ENCODE measurements at places on chromosomes 11 and 22. TPM values are rescaled to one million over a fixed set of nuclear protein-coding genes. Genes with fewer than 3 reads are reported as not detected.

The RBMXL2 gene
- 0.40 TPM for total RNA-seq

The MYRF gene
- 1.4 TPM for total RNA-seq

The KCNJ1 gene
- total RNA-seq, result under 0.01 TPM

The SLC6A5 gene
- not detected for total RNA-seq

The CFAP300 gene
- 0.14 TPM for total RNA-seq

The OR2AG2 gene
- 0.43 TPM for total RNA-seq

The OR8A1 gene
- total RNA-seq, result not detected

The NXPE4 gene
- total RNA-seq, result not detected

The FIBIN gene
- not detected for total RNA-seq

The C1QTNF5 gene
- 43.1 TPM for total RNA-seq

The OR5A1 gene
- total RNA-seq, result not detected

The PTPN5 gene
- not detected for total RNA-seq

The APOL5 gene
- total RNA-seq, result not detected

All from thoracic aorta endothelial cell (primary cell).